ENCODE measurements at places on chromosomes 4 and X.

GRCh38 chr4:141801558-141801957 is 165.2 kb downstream of the IL15 start:
- no peak for DNase-seq

GRCh38 chr4:112279882-112280315 is 5.8 kb downstream of the TIFA start:
- no peak for DNase-seq

- no peak for DNase-seq
These were observed 79.3 kb downstream of the ZNF81 start for GRCh38 chrX:47915886-47916493.

GRCh38 chr4:13248621-13249298 is 235.4 kb downstream of the RAB28 start:
- peak; percentile 14 for DNase-seq

- no peak for DNase-seq
These were observed 32.8 kb downstream of the CENPC start for GRCh38 chr4:67512501-67512900.

DNA sequence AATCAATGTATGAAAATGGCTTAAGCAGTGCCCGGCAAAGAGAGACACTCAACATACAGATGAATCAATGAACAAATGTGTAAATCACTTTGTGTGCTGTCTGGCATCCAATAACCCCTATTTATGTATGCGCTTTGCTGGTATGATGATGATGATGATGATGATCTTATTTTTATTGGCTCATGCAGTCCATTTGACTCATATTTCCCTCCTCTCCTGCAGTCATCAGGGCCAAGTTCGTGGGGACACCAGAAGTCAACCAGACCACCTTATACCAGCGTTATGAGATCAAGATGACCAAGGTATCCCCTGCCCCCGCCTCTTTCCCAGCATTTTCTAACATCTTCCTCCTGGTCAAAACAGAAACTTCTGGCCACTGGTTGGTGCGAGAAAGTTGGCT is 2.5 kb downstream of the TIMP1 start:
- DNase-seq, result no peak

DNA sequence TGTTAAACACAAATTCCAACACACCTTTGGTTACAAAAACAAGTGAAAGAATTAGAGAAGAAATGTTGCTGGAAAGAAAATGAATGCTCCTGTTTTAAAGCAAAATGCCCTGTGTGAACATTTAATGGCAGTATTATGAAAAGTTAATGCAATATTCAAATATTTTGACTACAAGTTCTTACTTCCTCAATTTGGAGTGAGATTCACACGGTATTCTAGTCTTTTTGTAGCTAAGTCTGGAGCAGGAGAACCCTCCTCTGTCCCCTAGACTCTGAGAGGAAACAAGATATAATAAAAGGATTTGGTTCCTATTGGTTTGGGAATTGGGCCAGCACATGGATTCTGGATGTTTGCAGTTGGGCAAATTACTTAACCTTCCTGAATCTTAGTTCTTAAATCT is 12.7 kb downstream of the MAD2L1 start:
- no peak for DNase-seq

Measured in astrocyte of the spinal cord (primary cell).